ENCODE measurements at places on chromosomes 16 and 17.

DNA sequence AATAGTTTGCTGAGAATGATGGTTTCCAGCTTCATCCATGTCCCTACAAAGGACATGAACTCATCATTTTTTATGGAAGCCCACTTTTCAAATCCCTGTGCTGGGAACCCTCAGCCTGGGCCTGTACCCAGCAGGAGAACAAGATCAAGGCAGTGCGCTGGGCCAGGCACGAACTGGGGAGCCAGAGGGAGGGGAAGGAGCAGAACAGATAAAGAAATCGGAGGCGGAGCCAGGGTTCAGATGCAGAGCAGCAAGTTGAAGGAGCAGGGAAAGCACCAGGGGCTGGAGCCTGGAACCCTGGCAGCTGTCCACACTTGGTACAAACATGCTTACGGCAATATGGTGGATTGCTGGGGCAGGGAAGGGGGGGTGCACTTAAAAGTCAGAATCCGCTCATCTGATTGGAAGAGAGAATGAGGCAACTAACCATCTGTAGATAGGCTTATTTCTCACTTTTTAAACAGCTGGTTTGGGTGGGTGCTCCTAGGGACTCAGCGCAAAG lies 107.5 kb downstream of the NOG start:
- DNase-seq, result no peak

DNA sequence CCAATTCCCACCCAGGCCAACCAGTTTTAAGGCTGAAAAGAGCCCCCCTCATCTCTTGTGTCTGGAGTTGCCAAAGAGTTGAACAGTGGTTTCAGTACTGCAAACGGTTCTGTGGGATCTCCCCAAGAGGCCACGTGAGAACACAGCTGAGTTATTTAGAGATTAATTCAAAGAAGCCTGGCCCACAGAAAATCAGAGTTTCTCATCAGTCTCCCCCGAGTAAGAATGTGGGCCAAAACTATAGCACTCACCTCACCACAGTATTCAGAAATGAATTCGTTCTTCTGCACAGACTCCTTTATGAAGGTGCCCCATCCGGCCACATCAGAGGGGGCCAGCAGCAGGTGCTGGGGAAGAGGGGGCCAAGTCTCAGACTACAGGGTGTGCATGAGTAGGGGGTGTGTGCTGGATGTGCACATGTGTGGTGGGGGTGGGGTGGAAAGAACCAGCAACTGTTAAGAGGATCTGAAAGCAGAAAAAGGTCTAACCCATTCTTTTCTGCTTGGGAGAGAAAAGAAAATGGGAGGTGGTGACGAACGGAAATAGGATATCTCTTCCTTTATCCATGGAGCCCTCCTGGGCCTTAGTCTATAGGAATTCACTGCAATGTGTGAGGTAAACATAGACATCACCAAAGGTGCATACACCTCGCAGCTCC lies 22.6 kb downstream of the CNTNAP1 start:
- DNase-seq, result no peak

- no peak for DNase-seq
These were observed 3.4 kb downstream of the NARF start for GRCh38 chr17:82461827-82462524.

DNA sequence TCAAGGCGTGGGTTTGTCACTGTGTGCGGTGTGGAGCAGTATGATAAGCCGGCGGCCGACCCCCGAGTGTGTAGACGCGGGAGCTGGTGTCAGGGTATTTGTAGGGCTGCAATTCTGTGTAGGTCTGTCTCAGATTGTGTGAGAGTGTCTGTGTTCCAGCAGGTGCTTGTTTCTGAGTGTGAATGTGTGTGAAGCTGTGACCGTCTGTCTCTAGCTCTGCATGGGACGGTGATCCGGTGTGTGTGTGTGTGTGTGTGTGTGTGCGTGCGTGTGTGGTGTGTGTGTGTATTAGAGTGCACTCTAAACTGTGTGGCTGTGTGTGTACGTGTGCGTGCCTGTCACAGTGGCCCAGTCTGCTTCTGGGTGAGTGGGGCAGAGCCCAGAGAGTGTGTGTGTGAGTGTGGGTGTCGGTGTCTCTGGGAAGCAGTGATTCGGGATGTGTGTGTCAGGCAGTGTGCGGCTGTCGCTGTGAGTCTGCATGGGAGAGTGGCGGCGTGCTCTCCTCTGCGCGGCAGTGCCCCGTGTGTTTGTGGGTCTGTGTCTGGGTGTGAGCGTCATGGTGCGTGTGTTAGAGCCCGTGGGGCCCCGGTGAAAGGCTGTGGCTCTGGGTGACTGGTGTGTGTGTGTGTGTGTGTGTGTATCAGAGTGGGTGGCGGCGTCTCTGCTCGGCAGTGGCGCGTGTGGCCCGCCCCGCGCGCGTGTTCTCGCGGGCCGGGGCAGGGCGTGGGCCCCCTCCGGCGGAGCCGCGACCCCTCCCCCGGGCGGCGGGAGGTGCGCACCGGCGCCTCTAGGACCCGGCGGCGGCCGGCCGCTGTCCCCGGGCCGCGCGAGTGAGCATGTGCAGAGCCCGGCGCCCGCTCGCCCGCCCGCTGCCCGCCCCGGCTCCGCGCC lies at the start of gene WSCD1:
Gene WSCD1 (plus strand): TSS at position 841 of the 891 bp plus-strand sequence. CDS start 10,280 bp downstream, outside the sequence.
- DNase-seq, result no peak

GRCh38 chr16:23771642-23772041 lies 16.8 kb downstream of the CHP2 start:
- DNase-seq, result no peak

DNA sequence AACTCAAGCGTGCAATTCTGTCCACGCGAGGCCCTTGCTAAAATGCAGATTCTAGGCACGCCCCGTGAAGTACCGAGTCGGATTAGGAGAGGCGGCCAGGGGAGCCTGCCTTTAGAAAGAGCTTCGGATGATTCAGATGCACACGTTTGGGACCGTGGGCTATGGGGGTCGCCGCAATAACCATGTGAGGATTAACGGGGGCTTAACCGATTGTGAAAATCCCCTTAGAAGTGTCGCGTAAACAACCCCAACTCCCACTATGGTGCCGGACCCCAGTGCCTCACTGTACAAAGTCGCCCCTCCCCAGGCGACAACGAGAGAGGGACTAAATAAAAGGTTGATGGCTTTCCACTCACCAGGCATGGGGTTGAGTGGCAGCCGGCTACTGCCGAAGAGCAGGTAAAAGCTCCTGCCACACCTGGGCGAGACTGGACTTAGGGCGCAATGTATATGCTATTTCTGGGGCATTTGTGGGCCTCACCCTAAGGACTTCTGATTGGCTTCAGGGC lies 635 bp upstream of the SP2 start:
- no peak for DNase-seq

GRCh38 chr16:81641395-81642106 lies 137.5 kb upstream of the PLCG2 start:
- no peak for DNase-seq

GRCh38 chr16:25542306-25542705 lies 149.5 kb upstream of the HS3ST4 start:
- no peak for DNase-seq

- DNase-seq, result no peak
These were observed 13.2 kb downstream of the TRPV3 start for GRCh38 chr17:3544365-3544764.

DNA sequence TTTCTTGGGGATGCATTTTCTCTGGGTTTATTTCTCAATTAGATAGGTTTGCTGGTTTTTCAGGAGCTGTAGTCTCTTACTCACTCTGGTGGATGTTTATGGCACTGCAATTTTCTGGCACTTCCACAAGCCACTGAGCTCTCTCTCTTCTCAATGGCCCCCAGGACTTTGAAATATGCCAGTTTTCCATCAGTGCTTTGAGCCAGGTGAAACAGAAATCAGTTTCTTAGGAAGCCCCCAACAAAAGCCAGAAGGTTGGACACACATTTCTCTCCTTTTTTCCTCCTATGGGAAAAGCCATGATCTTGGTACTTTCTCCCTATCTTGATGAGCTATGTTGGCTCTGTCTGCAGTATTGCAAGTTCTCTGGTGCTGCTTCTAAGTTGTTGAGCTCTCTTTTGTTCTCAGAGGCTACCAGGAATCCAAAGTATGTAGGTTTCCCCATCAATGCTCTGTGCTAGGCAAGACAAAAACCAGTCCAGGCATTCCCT lies 90.7 kb upstream of the SMIM36 start:
- no peak for DNase-seq

DNA sequence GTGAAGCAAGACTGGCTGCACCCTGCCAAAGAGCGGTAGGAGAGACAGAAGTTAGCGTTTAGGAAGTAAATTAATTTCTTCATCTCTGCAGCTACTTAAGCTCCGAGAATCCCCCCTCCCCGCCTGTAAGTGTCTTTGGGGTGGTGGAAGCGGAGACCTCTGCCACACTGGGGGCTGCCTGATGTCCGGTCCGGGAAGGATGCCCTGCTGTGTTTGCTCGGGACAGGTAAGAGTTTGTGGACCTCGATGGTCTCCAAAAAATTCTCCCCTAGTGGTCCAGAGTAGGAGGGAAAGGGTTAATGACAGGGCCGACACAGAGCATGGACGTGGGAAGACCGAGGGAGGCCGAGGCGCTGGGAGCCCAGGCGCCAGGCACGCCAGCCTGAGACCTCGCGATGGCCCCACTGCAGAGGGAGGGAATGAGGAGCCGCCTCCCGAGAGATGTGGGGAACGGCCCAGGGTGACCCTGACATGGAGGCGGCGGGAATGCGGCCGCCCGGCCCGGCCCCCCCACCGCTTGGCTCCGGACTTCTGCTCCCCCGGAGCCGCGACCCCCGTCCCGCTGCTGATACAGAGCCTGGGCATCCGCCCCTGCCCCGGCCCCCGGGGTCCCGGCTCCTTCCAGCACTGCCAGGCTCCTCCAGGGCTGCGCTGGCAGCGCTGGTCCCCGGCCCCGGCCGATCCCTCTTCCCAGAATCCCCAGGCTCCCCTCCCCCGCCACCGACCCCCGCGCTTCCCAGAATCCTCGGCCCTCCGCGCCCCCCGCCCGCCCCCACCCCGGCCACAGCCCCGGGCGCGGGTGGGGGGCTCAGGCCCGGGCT lies 680 bp downstream of the ZNF629 start:
- DNase-seq, result no peak

DNA sequence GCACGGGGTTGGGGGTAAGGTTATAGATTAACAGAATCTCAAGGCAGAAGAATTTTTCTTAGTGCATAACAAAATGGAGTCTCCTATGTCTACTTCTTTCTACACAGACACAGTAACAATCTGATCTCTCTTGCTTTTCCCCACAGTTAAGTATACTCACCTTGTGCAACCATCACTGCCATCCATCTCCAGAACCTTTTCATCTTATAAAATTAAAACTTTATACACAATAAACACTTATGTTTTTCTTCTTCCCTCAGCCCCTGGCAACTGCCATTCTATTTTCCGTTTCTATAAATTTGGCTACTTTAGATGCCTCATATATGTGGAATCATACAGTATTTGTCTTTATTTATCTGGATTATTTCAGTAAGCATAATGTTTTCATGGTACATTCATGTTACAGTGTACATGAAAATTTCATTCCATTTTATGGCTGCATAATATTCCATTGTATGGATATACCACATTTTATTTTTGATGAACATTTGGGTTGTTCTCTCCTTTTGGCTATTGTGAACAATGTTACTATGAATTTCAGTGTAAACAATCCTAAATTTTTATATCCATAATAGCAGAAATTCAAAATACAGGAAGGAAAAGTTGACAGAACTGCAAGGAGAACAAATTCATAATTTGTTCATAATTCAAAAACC lies 25.7 kb upstream of the FA2H start:
- DNase-seq, result no peak

DNA sequence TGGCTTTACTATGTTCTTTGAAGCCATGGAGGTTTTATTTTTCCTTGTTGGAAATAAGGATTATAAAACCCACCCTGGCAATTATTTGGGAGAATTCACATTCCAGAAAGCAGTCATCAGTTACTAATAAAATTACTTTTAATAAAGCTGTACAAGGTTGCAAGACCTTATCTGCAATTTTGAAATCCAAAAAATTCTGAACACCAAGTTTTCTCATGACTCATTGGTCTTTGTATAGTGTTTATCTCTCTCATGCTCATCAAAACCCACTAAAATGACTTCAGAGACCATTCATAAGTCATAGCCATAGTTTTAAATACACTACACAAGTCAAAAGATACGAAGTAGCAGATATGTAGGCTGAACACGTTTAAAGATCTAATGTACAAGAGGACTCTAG lies 6.0 kb upstream of the KRT38 start:
- DNase-seq, result no peak

GRCh38 chr17:75348386-75349012 lies 57.0 kb downstream of the GRB2 start:
- no peak for DNase-seq

- DNase-seq, result no peak
These were observed 235.8 kb downstream of the HAPSTR1 start for GRCh38 chr16:9327253-9327652.

DNA sequence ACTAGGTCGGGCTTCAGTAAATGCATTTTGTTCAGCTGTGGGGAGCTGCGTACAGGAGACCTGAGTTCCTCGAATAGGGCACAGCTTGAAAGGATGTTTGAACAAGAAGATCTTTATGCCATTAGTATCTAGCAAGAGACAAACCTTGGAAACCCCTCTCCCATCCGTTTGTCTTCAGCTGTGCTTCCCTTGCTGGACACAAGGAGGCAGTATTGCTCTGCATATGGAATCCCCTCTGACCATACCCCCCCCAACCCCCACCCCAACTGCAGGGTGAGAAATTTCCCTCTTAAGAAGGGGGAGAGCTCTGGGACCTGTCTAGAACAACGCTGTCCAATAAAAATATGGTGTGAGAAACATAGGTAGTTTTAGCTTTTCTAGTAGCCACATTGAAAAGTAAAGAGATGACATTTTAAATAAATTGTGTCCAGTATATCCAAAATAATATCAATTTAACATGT lies 1.6 kb downstream of the MRM1 start:
- peak; percentile 36 for DNase-seq

DNA sequence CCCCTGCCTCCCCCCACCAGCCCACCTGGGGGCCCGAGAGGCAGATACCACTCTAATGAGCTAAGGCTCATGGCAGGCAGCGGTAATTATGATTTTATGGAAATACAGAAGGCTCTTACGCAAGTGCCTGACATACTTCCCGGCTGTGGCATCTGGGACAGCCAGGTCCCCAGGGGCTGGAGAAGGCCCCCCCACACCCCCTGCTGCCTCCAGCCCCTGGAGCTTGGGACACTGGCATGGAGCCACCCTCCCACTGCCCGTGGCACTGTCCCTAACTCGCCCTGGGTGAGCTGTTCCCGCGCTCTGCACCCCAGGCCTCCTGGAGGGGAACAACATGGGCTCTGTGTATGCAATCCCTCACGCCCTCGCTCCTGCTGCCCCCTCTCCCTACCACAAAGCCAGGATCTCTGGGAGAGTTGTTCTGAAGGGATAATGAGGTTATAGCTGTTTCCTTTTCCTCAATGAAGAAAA lies 5.4 kb upstream of the STAC2 start:
- DNase-seq, result no peak

- DNase-seq, result no peak
These were observed 83.8 kb upstream of the PMFBP1 start for GRCh38 chr16:72255786-72256185.

GRCh38 chr16:85463672-85464382 lies 149.3 kb upstream of the GSE1 start:
- DNase-seq, result no peak

DNA sequence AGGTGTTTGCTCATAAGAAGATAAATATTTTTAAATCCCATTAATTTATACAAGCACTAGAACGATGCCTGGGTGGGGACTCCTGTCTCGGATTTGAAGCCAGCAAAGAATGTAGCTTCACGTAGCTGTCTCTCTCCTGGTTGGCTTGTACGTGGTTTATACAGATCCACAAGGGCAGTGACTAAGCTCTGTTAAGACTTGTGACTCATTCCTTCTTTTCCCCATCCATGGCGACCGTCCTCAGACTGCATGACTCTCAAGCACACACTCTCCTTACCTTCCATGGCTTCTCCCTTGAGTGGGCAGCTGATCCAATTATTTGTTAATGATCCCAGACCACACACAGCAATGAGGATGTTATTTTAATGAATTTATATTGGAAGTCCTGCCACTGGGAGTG lies 679.7 kb upstream of the SOX9 start:
- no peak for DNase-seq

GRCh38 chr17:48043176-48043575 lies 5.0 kb upstream of the NFE2L1 start:
- no peak for DNase-seq
